Kidney epithelial cell (primary cell): ENCODE measurements at places on chromosomes 2 and 18. TPM values are rescaled to one million over a fixed set of nuclear protein-coding genes. Genes with fewer than 3 reads are reported as not detected.

The KCNG2 gene
- not detected in 2 replicates for total RNA-seq

The ASXL3 gene
- 1.4 and 1.8 TPM in 2 replicates for total RNA-seq

The CRYGD gene
- not detected in 2 replicates for total RNA-seq

The HTR2B gene
- total RNA-seq = 0.21 and 0.29 TPM in 2 replicates

The PCARE gene
- not detected in 2 replicates for total RNA-seq
